ENCODE measurements at places on chromosomes 16 and 17. TPM values are rescaled to one million over a fixed set of nuclear protein-coding genes. Genes with fewer than 3 reads are reported as not detected.

DNA sequence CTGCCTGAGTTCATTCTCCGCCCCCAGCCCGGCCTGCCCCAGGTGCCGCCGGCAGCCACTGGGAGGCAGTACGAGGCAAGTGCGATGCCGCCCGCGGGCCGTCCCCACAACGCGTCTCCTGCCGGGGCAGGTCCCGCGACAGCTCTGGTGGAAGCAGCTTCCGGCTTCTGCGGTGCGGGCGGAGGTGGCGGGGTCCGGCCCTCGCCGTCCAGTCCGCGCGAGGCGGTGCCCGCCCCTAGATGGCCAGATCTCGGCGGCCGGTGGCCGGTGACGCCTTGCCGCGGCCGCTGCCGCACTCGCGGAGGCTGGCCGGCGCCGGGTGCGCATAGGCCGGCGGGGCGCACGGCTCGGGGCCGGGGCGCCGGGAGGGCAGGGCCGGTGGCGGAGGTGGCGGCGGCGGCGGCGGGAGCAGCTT is 1.8 kb downstream of the GJD3 start:
- peak; percentile 91 for DNase-seq

DNA sequence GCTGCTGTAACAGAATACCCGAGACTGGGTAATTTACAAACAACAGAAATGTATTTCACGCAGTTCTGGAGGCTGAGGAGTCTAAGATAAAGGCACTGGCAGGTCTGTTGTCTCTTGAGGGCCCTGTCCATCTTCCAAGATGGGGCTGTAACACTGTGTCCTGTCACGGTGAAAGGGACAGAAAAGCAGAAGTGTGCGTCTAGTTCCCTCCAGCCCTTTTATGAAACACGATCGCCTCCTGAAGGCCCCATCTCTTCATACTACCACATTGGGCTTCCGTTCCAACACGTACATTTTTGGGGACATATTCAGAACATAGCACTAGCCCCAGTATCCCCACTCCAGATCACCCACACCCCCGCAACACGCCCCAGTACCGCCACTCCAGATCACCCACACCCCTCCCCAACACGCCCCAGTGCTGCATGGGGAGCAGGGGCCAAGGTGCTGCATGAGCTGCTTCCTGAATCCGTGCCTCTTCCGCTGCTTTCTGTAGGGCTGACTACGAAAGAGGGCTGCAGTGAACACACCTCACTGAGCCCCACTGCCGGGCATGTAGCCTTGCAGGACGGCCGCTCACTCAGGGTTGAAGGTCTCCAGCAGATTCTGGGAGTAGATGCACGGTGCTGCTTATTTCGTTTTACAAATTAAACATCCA is 91.9 kb downstream of the RPTOR start:
- DNase-seq: no peak

DNA sequence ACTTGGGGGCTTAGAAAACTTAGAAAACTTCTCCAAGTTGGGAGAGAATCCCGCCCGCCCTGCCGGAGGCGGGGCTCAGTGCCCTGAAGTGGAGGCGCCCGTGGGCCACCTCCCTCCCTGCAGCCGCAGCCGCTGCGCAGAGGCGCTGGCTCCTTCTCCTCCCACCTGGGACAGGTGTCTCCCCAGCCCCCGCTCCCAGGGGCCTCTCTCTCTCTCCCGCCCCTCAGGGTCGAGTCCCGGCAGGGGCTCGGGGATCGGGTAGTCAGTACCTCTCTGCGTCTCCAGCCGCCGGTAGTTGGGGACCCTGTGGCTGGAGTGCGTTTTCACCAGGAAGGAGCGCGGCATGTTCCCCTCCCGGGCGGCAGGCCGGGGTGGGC is 257 bp downstream of the SNAI3 start:
- peak; percentile 48 for DNase-seq

DNA sequence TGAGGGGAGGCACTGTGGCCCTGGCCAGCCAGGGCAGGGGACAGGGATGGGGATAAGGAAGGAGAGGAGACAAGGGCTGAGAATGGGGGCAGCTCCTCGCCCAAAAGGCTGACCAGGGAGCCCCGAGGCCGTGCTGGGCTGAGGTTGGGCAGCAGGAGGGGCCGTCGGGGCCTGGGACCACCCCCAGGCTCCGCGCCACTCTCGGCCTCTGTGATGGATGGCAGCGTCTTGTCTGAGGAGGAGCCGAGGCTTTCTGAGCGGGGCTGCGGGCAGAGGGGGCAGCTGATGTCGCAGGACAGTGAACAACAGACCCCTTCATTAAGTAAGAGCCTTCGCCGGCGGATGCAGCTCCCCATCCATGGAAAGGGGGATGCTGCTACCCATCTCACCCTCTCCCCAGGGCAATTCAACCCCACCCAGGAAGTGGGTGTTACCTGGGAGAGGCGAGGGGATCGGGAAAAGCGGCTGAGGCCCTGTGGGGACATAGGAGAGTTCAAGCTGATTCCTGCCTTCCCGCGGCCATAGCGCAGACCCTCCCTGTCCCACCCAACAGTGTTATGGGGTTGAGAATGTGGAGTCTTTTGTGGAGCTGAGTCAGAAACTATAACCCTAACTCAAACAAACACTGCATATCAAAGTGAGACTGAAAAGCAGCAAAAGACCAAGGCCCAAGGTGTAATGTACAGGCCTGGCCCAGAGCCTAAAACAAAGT is 9.1 kb upstream of the RAB5C start:
- no peak for DNase-seq

- DNase-seq: no peak
These were observed 11.6 kb downstream of the IL34 start for GRCh38 chr16:70657956-70658355.

GRCh38 chr16:51557670-51558069 is 406.6 kb upstream of the SALL1 start:
- no peak for DNase-seq

DNA sequence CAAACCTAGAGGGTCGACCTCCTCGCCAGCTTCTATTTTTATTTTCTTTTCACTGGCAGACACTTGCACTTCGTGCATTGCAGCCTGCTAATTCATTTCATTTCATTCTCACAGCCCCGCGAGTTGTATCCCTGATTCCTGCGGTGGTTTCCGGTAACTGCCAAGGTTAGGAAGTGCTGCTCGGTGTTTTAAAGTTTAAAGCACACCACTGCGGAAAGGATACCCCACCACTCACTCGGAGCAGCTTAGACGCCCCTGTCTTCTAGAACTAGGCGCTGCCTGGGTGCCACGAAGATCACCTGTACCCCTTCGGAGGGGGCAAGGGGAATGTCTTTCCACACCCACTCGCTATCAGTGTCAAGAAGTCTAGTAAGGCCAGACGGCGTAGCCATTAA is 509 bp downstream of the CNEP1R1 start:
- DNase-seq: no peak

- no peak for DNase-seq
These were observed 83.1 kb downstream of the NT5M start for GRCh38 chr17:17386094-17386800.

GRCh38 chr16:4868026-4868425 is 20.7 kb downstream of the UBN1 start:
- no peak for DNase-seq

DNA sequence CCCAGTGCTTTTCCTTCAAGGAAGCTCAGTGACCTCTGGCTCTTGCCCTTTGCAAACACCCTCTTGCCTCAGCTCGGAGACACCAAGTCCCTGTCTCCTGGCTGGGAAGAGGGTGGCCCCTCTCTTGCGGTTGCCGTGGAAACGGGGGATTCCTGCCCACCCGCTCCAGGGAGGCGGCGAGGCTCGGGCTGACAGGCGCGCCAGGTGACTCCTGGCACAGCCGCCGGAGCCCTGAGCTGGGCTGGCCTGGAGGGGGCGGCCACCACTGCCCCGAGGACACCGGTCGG is 71.4 kb downstream of the ABR start:
- DNase-seq: no peak

DNA sequence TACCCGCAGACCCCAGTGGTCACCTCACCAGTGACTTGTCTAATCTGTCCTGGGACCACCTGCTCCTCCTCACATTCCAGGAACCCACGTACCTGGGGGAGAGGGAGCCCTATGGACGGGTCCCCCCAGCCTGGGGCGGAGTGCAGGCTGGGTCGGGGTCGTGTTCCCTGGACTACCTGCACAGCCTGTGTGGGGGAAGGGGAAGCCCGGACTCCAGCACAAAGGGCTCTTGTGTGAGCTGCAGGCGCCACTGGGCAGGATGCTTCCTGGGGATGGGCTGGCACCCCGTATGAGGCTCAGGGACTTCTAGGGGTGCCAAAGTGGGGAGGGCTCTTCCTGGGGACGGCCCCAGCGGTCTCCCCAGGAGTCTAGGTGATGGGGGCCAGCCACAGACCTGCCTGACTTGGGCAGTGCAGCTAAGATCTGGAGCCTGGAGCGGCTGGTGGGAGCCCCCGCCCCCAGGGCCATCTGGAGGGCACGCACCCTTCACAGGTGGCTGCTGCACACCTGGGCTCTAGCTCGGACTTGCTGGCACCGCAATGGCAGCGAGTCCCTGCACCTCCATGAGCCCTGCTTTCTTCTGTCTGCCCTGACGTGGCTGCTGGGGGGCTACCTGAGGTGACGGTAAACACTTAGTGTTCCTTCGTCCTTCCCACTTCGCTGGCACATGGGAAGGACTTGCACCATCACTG is 7.5 kb downstream of the VASN start:
- no peak for DNase-seq

- DNase-seq: peak; percentile 67
These were observed 6.1 kb upstream of the STAC2 start for GRCh38 chr17:39231591-39232551.

GRCh38 chr17:63946440-63947363 is 14.6 kb upstream of the CD79B start:
- DNase-seq: peak; percentile 62

GRCh38 chr17:68585643-68586042 is 15.5 kb downstream of the FAM20A start:
- no peak for DNase-seq

DNA sequence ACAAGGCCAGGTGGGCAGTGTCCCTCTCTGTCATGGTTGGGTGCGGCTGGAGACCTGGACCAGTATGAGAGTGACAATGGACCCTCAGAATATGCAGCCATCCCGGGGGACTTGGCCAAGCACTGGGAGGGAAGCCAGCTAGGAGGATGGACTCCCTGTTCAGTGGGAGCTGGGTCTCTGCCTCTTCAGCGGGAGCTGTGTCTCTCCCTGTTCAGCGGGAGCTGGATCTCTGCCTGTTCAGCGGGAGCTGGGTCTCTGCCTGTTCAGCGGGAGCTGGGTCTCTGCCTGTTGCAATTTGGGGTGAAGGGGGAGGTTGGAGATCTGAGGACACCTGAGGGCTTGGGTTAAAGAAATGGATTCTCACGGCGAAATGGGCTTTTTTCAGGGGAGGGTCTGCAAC is 3.8 kb upstream of the PRSS33 start:
- no peak for DNase-seq

GRCh38 chr17:79921411-79922115 is 82.3 kb upstream of the CBX4 start:
- DNase-seq: no peak

DNA sequence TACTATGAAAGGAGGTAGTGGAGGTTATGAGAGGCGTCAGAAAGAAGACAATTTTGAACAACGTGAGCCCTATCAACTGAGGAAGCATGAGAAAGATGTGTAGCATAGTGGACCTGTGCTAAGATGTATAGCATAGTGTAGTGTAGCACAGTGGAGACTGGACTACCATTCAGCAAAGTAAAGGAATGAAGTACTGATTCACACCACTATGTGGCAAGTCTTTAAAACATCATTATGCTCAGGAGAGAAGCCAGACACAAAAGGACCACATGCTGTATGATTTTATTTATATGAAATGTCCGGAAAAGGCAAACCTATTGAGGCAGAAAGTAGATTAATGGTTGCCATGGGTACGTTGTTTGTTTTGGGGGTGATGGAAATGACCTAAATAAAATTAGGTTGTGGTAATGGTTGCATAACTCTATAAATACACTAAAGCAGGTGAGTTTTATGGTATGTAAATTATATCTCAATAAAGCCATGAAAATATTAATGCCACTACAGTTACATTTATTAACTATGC is 20.4 kb upstream of the XYLT1 start:
- DNase-seq: no peak

DNA sequence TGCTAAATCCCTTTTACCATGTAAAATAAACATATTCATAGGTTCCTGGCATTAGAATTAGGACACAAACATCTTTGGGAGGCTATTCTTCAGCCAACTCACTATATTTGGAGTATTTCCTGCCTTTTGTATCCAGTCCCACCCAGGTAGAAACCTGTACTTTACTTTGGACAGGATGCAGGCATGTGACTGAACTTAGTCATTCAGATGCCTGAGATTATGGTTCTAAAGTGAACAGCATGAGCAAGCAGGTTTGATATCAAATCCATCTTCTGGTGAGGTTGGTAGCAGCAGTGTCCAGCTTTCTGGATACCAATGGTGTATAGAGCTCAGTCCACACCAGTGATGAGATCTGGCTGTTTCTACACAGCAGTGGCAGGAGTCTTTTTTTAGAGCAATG is 20.2 kb downstream of the CA10 start:
- DNase-seq: no peak

DNA sequence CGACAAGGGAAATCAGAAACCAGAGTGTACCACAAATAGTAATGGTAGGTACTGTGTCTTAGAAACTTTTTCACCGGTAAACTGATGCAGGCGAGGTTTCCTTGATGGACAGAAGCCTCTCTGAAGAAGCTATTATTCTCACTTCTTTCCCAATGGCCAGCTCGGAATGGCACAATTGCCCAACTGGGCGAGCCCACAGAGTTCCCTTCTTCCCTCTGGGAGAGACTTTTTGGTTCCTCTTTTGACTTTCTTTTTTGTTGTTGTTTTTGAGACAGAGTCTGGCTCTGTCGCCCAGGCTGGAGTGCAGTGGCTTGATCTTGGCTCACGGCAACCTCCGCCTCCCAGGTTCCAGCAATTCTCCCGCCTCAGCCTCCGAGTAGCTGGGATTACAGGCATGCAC is 16.9 kb downstream of the SLC43A2 start:
- no peak for DNase-seq

GRCh38 chr16:48405907-48406306 is 20.7 kb upstream of the SIAH1 start:
- DNase-seq: no peak

GRCh38 chr17:14719942-14720341 is 419.1 kb downstream of the HS3ST3B1 start:
- no peak for DNase-seq

DNA sequence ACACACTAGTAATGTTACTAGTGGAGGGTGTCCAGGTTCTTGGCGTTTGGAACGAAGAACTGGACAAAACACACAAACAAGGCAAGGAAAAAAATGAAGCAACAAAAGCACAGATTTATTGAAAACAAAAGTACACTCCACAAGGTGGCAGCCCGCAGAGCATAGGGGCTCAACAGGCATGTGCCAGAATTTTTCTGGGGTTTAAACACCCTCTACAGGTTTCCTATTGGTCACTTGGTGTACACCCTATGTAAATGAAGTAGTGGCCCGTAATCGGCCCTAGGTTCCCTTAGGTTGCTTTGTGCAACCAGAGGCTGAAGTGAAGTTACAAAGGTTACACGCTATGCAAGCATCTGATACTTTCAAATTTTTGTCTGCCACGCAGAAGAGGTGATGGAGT is 8.1 kb downstream of the OR2C1 start:
- DNase-seq: no peak

COQ9 gene
- 44.3 TPM for total RNA-seq

C16orf82 gene
- not detected for total RNA-seq

PSKH1 gene
- total RNA-seq: 11.6 TPM

CRISPLD2 gene
- 0.07 TPM for total RNA-seq

PPY gene
- not detected for total RNA-seq

KRT9 gene
- not detected for total RNA-seq

MXRA7 gene
- 4.8 TPM for total RNA-seq

GAS7 gene
- 2.9 TPM for total RNA-seq

GFAP gene
- not detected for total RNA-seq
